Subcutaneous preadipocyte (primary cell): ENCODE measurements at places on chromosomes 3 and 15. TPM values are rescaled to one million over a fixed set of nuclear protein-coding genes. Genes with fewer than 3 reads are reported as not detected.

P2RY13 gene
- not detected in 2 replicates for total RNA-seq

SERPINI2 gene
- total RNA-seq: not detected in 2 replicates

FOXL2 gene
- under 0.01 and 0.39 TPM in 2 replicates for total RNA-seq

CCDC54 gene
- total RNA-seq: not detected in 2 replicates

TRH gene
- not detected in 2 replicates for total RNA-seq

TM6SF1 gene
- 0.20 TPM in 1 of 2 replicates, not detected in the other for total RNA-seq

PEX5L gene
- total RNA-seq: 0.39 TPM in 1 of 2 replicates, not detected in the other

TIPIN gene
- total RNA-seq: 15.4 and 19.0 TPM in 2 replicates

RYR3 gene
- total RNA-seq: under 0.01 TPM in 1 of 2 replicates, not detected in the other

ZKSCAN7 gene
- total RNA-seq: 3.7 and 5.5 TPM in 2 replicates

C3orf22 gene
- not detected in 2 replicates for total RNA-seq

COL6A5 gene
- not detected in 2 replicates for total RNA-seq

ARRDC4 gene
- total RNA-seq: 7.2 and 19.1 TPM in 2 replicates

CXCR6 gene
- not detected in 2 replicates for total RNA-seq

CFAP20DC gene
- total RNA-seq: 4.0 and 6.5 TPM in 2 replicates

HIGD2B gene
- not detected in 2 replicates for total RNA-seq

U2SURP gene
- total RNA-seq: 67.6 and 99.5 TPM in 2 replicates

DIS3L gene
- total RNA-seq: 19.7 and 23.5 TPM in 2 replicates

EOGT gene
- 23.5 and 35.2 TPM in 2 replicates for total RNA-seq

UBXN7 gene
- total RNA-seq: 19.1 and 19.5 TPM in 2 replicates

ERICH6 gene
- total RNA-seq: under 0.01 TPM in 1 of 2 replicates, not detected in the other

UNC13C gene
- total RNA-seq: not detected in 2 replicates

GPR27 gene
- under 0.01 TPM in 2 replicates for total RNA-seq

CISH gene
- total RNA-seq: 0.78 and 1.1 TPM in 2 replicates

AADAC gene
- under 0.01 TPM in 1 of 2 replicates, not detected in the other for total RNA-seq

OR5K2 gene
- not detected in 2 replicates for total RNA-seq

PGBD4 gene
- total RNA-seq: 1.8 and 2.2 TPM in 2 replicates
